GM10248 (cell line): ENCODE measurements at places on chromosomes 12 and 14.

- DNase-seq, result no peak
Measured at GRCh38 chr12:3107954-3108353, 30.8 kb downstream of the TSPAN9 start.

GRCh38 chr14:56002876-56003625 lies 115.2 kb upstream of the PELI2 start:
- no peak for DNase-seq

- no peak for DNase-seq
Measured at GRCh38 chr14:26598672-26599131, 869 bp upstream of the NOVA1 start.

DNA sequence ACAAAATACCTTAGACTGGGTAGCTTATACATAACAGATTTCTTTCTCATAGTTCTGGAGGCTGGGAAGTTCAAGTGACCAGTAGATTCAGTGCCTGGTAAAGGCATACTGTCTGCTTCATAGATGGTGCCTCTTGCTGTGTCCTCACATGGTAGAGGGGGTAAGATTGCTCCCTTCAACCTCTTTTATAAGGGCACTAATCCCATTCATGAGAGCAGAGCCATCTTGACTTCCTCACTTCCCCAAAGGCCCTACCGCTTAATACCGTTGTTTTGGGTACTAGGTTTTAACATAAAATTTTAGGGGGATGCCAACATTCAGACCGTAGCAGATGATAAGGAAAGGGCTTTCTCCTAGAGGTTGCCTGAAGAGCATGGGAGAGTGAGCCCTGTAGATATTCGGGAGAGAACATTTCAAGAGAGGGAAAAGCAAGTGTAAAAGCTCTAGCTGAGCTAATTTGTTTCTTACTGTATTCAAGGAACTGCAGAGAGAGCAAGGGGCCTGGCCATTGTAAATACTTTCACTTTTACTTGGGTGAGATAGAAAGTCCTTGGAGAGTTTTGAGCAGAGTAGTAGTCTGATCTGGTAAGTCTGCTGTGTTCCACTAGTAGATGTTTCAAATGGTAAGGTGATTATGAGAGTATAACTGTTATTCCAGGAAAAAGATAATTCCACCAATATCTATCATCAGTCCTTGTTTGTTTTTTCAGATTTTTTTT lies 27.3 kb downstream of the FRS2 start:
- peak; percentile 64 for DNase-seq

DNA sequence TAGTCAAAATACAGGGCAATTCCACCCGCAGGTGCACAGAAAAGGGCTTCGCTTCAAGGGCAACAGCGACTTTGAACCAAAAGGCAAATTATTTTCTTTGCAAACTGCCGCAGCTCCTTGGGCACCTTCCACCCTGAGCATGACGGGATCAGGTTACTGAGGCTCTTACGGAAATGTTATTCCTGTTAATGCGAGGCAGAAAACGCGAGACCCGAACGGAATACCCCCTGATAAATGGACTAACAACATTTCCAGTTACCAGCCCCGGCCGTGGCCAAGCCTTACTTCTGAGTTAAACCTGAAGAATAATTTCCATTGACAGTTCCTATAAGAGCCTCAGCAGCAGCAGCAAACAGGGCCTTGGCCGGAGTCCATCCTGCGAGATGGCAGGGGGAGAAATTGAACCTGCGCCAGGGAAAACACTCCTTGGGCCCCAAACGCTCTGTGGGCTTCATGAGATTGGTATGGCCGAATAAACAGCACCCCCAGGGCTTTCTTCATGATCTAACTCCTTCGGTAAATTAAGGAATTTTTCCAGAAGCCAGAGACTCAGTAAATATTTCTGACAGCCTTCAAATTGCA lies 70.0 kb upstream of the DICER1 start:
- DNase-seq, result no peak

DNA sequence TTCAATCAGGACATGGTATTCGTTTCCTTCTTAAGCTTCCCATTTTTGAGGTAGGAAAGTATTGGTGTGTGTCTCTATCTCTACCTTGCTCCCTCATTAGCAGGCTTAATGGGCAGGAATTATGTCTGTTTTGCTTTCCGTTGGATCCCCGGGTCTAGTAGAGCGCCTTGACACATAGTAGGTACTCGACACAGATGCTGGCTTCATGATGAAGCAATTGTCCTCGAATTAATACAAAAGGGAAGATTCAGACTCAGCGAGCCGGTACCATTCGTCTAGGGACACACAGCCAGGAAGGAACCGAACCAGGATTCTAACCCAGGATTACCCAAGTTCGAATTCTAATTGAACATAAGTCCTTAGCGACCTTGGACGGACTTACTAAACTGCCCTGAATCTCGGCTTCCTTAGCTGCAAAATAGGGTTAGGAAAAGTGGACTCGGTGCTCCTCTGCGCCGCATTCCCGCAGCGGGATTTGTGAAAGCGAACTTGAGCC lies 496 bp upstream of the ISCU start:
- DNase-seq, result no peak

- DNase-seq, result no peak
Measured at GRCh38 chr14:82725213-82725612, 1191.6 kb upstream of the SEL1L start.

GRCh38 chr12:110042264-110042663 lies 6.1 kb downstream of the C12orf76 start:
- no peak for DNase-seq

GRCh38 chr12:62655666-62656151 lies 189.1 kb downstream of the MON2 start:
- no peak for DNase-seq

GRCh38 chr12:110330544-110330943 lies 49.5 kb downstream of the ATP2A2 start:
- DNase-seq, result no peak
